Calu3 (cell line): ENCODE measurements at places on chromosomes 13 and 19. TPM values are rescaled to one million over a fixed set of nuclear protein-coding genes. Genes with fewer than 3 reads are reported as not detected.
A peak's percentile ranks its signal among the peaks of the same experiment; 100 is the strongest.

- no peak for DNase-seq
These were observed 34.4 kb downstream of the VSTM1 start for GRCh38 chr19:54029301-54029700.

DNA sequence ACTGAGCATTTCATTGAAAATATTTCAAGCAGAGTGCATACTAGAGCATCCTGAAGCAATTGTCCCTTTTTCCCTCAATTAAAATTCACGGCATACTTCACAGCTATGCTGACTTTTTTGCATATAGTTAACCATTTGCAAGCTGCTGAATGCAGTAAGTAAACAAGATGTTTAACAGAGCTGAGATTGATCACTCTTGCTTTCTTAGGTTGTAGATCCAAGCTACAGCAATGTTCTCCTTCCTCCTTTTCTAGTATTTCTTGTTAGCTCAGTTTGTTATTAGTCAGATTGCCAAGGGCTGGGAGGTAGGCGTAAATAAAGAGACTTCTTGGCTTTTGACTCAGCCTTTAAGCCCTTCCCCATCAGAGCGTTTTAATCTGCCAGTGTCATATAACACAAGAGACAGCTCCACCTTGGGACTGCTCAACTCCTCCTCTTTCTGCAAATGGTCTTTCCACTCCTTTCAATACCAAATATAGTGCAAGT lies at the start of gene SLITRK6:
SLITRK6 (minus strand) TSS at position 323 of the 486 bp plus-strand sequence. CDS start 2,911 bp downstream, outside the sequence.
- DNase-seq = peak; percentile 10

The ZNF566 gene
- total RNA-seq = 12.0 and 13.0 TPM in 2 replicates

The COX7A1 gene
- total RNA-seq = not detected in 2 replicates

The CPB2 gene
- not detected in 2 replicates for total RNA-seq

GRCh38 chr19:49954092-49954829 lies 6.7 kb downstream of the SIGLEC11 start:
- peak; percentile 25 for DNase-seq

The ZNF429 gene
- 3.7 and 5.6 TPM in 2 replicates for total RNA-seq

The CGB1 gene
- total RNA-seq = not detected in 2 replicates

DNA sequence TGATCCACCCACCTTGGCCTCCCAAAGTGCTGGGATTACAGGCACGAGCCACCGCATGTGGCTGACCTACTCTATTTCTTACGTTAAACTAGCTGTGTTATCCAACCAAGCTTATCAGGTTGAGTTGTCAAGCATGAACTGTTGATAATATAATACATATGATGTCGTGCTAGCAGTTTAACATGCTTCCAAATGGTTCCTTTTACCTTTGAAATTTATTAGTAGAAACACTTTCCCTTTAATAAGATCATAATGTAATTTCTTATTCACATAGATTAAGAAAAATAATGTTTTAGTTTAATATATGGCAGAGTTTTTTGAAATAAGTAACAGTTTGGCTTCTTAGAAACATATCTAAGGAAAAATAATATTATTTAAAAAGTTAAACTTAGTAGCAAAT lies 34.4 kb upstream of the VWA8 start:
- DNase-seq = no peak

DNA sequence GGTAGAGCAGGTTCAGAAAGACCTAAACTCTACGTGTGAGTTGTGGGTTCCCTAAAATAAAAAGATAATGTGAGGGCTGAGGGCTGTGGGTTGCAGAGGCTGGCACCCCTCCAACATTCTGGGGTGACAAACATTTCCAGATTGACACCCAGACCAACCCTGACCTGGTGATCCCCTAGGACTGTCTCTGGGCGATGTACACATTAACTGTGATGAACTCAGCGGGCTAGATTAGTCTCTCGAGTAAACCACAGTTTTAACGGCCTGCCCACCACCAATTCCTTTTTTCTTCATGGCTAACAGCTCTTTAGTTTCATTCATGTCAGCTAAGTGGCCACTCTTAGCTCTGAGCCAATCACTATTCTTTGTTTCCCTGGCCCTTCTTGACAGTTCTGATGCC lies 24.8 kb downstream of the SIAH3 start:
- no peak for DNase-seq
